ENCODE measurements at places on chromosomes 4 and X. TPM values are rescaled to one million over a fixed set of nuclear protein-coding genes. Genes with fewer than 3 reads are reported as not detected.

GRCh38 chr4:32684160-32684559 lies 1964.0 kb downstream of the PCDH7 start:
- DNase-seq = no peak
- no peak overlapping the region for H3K4me3 ChIP-seq
- no peaks in the 10 kb centered on the region for H3K36me3 ChIP-seq
- H3K27me3 ChIP-seq = no peaks in the 10 kb centered on the region

DNA sequence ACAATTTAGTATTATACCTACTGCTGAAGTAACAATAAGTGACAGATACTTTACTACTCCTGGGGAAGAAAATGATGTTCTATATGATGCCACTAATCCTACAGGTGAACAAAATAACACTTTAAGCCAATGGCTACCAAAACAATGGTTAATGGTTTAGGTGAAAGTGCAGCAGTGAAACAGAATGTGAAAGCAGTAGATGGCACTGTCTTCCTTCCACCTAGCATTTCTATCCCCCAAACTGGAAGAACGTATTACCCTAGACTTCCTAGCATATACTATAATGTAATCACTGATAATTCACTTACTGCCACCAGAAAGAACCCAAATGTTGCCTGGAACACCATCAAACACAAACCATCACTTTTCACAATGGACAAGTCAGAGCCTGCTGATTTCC lies 18.9 kb upstream of the CABS1 start:
- H3K36me3 ChIP-seq = no peaks in the 10 kb centered on the region
- H3K4me3 ChIP-seq = no peak overlapping the region
- DNase-seq = no peak
- H3K27ac ChIP-seq = no peak overlapping the region

DNA sequence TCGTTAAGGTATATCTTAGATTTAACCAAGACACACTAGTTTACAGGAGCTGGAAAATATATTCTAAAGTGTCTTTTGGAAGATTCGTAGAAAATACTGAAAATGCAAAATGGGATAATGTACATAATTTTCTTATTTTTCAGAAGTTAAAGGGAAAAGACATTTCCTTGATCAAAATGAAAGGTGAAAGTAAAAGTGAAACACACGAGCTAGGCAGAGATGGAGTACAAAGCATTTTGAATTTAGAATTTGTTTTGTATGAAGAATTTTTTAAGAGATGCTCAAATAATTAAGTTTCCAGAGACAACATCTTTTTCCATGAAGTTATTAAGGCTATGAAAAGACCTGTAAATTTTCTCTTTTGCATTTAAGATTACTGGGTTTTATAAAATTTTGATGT lies 2192.6 kb upstream of the AGA start:
- DNase-seq = no peak
- no peak overlapping the region for H3K27ac ChIP-seq
- H3K4me1 ChIP-seq = no peaks in the 10 kb centered on the region

GRCh38 chr4:170089274-170089667 lies 485 bp downstream of the AADAT start:
- H3K27me3 ChIP-seq = no peaks in the 10 kb centered on the region
- H3K4me1 ChIP-seq = peaks cover 29% of the 10 kb centered on the region
- peak; percentile 45 for DNase-seq
- peak overlapping the region; percentile 92 for H3K4me3 ChIP-seq
- peaks cover 19% of the 10 kb centered on the region for H3K36me3 ChIP-seq

The L1CAM gene
- total RNA-seq = 2.1 TPM

The ACE2 gene
- 0.59 TPM for total RNA-seq
